ENCODE measurements at places on chromosomes 5 and 9. TPM values are rescaled to one million over a fixed set of nuclear protein-coding genes. Genes with fewer than 3 reads are reported as not detected.

IFNA21 gene
- total RNA-seq: not detected

GEMIN5 gene
- 36.7 TPM for total RNA-seq

RAI14 gene
- 4.0 TPM for total RNA-seq

PARP8 gene
- 22.2 TPM for total RNA-seq

C5orf58 gene
- total RNA-seq: not detected

KCNMB1 gene
- total RNA-seq: not detected

SAPCD2 gene
- total RNA-seq: 26.5 TPM

LHX3 gene
- not detected for total RNA-seq

MVB12B gene
- total RNA-seq: 0.23 TPM

FBP1 gene
- not detected for total RNA-seq

SV2C gene
- 0.32 TPM for total RNA-seq

ZNF618 gene
- 0.25 TPM for total RNA-seq

LTC4S gene
- 0.62 TPM for total RNA-seq

HSPB3 gene
- not detected for total RNA-seq

NDOR1 gene
- total RNA-seq: 38.2 TPM

IL31RA gene
- total RNA-seq: not detected

MYOT gene
- not detected for total RNA-seq

NFX1 gene
- total RNA-seq: 37.2 TPM

OCLN gene
- 0.21 TPM for total RNA-seq

LECT2 gene
- total RNA-seq: not detected
